ENCODE measurements at places on chromosomes 5 and 9.

DNA sequence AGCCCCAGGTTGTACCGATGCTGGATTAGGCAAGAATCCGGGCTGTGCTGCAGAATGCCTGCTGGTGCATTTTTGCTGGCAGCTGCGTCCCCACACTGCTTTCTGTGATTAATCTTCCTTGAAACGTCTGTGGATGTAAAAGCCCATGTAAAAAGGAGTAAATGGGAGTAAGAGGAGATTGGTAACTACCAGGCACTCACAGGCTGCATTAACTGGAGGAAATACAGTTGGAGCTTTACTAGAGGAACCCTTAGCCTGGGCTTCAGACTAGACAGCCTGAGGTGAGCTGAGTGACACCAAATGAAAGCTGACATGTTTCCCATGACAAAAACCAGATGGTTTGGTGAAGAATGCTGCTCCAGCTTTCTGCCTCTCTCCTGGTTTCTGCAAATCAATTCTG lies 190.4 kb upstream of the GAS1 start:
- no peak for DNase-seq

DNA sequence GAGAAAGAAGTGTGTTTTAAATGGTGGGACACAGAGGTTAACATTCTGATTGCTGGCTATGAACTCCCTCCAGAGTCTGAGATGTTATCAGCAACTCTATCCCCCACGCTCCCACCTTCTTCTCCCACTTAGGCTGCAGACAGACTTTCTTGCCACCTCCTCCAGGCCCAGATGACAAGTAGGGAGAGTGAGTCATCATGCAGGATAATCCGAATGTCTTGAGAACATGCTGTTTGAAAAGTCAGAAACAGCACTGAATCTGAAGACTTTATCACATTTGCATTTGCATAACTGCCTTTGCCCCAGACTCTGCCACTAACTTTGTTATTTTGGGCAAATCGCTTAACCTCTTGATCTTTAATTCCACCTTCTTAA lies 139.8 kb downstream of the ESM1 start:
- DNase-seq, result no peak

DNA sequence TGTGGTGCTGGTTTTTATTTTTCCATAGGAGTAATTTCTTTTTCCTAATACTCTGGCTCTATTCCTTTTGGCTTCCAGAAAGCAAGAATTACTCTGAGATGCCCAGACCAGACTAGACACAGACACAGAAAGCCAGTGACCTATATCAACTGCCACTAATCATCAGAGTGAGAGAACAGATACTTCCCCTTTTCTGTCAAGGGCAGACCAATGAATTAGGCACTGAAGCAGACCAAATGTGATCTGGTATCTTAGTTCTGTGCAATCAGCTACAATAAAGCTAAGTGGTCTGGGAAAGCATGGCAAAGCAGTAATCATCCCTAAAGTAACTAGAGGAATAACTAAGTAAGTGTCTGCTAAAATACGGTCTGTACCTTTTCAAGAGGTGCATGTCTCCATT lies 239.1 kb downstream of the ELAVL2 start:
- no peak for DNase-seq

GRCh38 chr9:124631326-124631725 lies 124.1 kb upstream of the NR5A1 start:
- no peak for DNase-seq

DNA sequence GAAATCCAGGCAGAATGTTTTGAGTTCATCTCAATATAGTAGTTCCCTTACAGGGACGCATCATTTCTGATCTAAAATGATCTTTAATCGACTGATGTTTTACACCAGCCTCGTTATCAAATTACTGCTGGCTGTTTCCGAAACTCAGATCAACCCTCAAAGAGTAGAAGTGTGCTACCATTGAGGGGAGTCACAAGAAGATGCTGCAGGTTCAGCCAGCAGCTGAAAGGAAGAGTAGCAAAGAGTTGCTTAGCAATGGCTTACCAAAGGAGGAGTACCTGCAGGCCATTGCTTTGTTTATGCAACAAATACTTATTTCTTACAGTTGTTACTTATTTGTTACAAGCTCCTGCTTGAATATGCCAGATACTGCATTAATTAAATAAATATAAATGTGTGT lies 144.1 kb downstream of the EBF1 start:
- no peak for DNase-seq
